ENCODE measurements at places on chromosomes 11 and 22.

DNA sequence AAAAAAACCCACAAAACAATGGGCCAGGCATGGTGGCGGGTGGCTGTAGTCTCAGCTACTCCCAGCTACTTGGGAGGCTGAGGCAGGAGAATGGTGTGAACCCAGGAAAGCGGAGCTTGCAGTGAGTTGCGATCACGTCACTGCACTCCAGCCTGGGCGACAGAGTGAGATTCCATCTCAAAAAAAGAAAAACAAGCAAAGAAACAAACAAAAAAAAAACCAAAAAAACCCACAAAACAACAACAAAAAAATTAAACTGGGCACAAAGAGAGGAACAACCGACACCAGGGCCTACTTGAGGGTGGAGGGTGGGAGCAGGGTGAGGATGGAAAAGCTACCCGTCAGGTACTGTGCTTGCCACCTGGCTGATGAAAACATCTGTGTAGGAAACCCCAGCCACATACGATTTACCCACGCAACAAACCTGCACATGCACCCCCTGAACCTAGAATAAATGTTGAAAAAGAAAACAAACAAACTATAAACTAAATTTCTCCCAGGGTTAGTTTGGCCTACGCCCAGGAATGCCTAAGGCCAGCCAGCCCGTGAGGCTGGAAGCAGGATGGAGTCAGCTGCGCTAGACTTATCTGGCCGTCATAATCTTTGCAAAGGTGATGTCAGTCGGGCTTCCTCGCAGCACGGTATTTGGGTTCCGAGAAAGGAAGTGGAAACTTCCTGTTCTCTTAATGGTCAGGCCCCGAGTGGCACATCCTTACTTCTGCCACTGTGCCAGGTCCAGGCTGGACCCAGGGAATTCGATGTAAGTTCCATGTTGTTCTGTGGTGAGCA lies 21.9 kb upstream of the CYB5R3 start:
- DNase-seq = no peak

DNA sequence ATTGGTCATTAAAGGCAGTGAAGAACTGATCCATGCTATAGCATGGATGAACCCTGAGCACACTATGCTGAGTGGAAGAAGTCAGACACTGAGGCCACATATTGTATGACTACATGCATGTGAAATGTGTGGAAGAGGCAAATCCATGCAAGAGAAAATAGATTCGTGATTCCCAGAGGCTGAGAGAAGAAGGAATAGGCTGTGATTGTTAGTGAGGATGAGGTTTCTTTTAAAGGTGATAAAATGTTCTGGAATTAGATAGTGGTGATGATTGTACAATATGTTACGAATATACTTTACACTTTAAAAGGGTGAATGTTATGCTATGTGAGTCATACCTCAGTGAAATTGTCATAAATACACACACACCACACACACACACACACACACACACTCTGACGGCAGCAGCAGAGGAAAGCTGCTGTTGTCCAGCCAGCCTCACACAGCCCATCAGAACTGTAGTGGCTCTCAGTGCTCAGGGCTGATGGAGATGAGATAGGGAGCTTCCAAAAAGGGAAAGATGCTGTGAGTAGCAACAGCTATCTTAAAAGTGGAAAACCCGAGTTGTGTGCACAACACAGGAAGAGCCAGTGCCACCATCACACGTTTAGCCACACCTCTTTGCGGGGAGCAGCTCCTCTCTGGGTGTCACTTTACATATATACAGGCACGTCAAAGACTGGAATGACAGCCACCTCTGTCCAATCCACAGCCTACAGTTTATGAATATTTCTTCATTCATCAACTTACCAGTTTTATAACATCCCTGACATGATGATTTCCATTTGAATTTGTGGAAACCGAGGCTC lies 153.0 kb downstream of the SPATA19 start:
- DNase-seq = no peak

GRCh38 chr11:58905721-58906547 lies 33.4 kb upstream of the GLYATL1 start:
- no peak for DNase-seq

DNA sequence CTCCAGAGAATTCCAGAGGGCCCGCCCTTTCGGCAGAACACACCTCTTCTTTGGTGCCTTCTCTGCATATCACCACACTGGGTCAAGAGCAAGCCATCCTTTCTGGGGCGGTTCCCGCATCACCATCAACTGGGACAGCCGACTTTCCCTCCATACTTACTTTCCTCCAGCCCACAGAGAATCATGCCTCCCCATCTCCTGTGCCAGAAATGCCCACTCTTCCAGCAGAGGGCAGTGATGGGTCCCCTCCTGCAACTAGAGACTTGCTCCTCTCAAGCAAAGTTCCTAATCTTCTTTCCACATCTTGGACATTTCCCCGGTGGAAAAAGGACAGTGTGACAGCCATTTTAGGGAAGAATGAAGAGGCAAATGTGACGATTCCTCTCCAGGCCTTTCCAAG lies 157.7 kb downstream of the C11orf91 start:
- DNase-seq = no peak

- no peak for DNase-seq
Measured at GRCh38 chr11:66593303-66593635, 284 bp downstream of the CCS start.

DNA sequence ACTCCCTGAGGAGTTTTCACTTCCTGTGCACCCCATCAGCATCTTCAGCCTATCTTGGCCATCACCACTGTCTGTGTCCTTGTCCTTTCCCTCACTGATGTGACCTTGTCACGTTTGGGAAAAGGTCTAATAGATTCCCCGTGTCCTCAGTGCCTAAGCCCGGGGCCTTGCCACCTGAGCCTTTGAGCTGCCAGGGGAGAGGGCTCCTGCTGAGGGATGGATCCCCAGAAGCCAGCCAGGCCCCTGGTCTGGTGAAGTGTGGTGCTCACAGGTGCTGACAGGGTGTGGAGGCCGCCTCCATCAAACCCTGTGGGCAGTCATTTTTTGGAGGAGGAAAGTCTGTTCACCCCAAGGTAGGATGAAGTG lies 47.2 kb downstream of the GAB4 start:
- DNase-seq = no peak

DNA sequence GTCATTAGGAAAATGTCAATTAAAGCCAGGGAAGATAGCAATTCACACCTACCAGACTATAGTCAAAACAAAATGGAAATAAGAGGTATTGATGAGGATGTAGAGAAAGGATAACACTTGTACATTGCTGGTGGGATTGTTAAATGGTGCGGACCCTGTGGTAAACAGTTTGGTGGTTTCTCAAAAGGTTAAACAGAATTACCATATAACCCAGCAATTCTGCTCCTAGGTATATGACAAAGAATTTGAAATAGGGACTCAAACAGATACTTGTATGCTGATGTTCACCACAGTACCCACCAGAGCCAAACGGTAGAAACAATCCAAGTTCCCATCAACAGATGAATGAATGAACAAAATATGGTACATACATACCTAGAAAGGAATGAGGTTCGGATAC lies 33.0 kb upstream of the TOP3B start:
- DNase-seq = no peak

GRCh38 chr11:1701091-1701807 lies 4.3 kb downstream of the KRTAP5-6 start:
- DNase-seq = no peak

DNA sequence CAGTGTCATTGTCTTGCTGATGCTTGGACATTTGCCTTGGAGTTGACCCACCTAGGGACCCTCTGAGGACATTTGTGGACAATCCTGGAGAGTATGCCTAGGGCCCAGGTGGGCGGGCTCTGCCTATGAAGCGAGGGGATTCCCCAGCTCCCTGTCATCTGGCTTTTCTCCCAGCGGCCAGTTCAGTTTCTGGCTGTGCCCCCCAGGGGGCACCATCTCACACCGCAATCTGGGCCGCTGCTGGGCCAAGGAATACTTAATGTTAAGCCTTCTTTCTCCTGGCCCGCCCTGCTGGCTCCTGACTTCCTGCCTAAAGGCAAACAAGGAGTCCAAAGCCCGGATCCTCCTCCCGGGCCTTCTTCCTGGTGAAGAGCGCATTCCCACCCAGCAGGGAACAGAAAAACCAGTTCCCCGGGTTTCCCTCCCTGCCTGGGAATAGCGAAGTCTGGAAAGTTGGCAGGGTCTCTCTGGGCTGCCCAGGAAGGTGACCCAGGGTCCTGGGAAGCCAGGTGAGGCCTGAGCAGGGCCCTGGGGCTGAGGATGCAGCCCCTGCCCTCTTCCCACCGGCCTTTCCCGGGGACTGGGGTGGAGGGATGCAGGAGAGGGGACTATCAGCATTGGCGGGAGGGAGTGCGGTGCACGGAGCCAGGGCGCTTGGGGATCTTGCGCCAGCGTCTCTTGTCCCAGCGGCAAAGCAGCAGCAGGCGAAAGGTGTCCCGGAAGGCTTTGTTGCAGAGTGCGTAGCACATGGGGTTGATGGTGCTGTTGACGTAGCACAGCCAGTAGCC lies 11.9 kb downstream of the CHRM1 start:
- DNase-seq = no peak

- no peak for DNase-seq
Measured at GRCh38 chr11:65586247-65586630, 9.4 kb downstream of the KCNK7 start.

Measured in omental fat pad (tissue), 4 donors.